Left lung (tissue), 14 donors: ENCODE measurements at places on chromosomes 7 and 10. TPM values are rescaled to one million over a fixed set of nuclear protein-coding genes. Genes with fewer than 3 reads are reported as not detected.

RINT1 gene
- 32.6 TPM for polyA plus RNA-seq

SEMA3D gene
- polyA plus RNA-seq: 50.7 TPM

DDC gene
- 17.6 TPM for polyA plus RNA-seq

HACD1 gene
- 24.0 TPM for polyA plus RNA-seq

ASB15 gene
- not detected for polyA plus RNA-seq

PHYHIPL gene
- polyA plus RNA-seq: 0.50 TPM

DNA sequence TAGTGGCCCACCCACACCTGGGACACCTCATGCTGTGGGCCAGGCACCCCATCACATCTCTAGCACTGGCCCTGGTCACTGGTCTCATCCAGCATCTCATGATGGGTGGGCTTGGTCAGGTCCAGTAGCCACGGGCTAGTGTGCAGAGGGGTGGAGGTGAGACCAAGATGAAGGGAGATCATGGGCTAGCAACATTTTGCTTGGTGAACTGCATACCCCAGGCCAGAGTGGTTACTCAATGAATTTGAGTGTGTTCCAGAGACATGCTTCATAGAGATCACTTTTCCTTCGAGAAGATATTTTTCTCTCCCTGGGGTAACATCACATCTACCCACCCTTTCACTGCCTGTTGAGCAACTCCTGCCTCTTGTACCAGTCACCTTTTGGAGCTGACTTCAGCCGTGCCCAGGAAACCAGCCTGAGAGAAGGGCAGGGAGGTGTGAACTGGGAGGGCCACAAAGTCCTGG is 44.2 kb downstream of the MINDY4 start:
- no peak for DNase-seq

DNA sequence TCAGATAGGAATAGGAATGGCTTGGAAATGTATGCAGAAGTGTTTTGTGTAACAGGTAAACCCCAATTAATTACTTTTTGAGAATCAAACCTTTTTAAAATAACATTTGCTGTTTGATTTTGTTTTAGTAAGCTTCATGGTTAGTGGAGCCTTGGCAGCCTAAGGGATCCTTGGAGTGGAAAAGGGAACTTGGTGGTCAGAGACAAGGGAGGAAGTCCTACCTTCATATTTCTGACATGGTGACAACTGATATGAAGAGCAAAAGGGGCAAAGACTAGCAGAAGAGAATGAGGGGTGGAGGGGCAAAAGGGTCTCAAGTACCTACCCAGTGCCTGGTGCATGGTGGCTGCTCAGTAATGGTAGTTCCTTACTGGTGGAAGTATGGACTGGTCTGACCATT is 32.3 kb downstream of the AHCYL2 start:
- no peak for DNase-seq

GRCh38 chr7:46534664-46535588 is 613.9 kb upstream of the IGFBP3 start:
- DNase-seq: no peak

GRCh38 chr7:4851459-4852422 is 10.1 kb downstream of the PAPOLB start:
- no peak for DNase-seq

DNA sequence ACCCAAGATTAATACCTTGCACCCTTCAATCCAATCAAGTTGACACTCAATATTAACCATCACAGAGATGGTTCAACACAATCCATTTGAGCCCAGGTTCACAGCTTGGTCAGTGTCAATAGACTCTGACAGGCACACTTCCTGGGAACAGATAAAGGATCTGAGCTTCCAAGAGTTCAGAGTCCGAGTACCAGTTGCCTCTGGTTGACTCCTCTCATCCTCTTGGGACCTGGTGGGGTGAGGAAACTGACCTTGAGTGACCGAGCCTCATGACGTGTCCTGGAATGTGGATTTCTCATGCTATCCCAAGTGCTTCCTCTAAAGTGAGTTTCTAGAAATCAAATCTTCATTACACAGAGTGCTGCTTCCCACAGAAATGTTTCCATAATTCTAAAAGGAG is 162.0 kb downstream of the CYP26A1 start:
- no peak for DNase-seq
